ENCODE measurements at places on chromosomes 12 and 14.

GRCh38 chr12:88969127-88969526 lies 383.2 kb downstream of the DUSP6 start:
- DNase-seq = no peak

DNA sequence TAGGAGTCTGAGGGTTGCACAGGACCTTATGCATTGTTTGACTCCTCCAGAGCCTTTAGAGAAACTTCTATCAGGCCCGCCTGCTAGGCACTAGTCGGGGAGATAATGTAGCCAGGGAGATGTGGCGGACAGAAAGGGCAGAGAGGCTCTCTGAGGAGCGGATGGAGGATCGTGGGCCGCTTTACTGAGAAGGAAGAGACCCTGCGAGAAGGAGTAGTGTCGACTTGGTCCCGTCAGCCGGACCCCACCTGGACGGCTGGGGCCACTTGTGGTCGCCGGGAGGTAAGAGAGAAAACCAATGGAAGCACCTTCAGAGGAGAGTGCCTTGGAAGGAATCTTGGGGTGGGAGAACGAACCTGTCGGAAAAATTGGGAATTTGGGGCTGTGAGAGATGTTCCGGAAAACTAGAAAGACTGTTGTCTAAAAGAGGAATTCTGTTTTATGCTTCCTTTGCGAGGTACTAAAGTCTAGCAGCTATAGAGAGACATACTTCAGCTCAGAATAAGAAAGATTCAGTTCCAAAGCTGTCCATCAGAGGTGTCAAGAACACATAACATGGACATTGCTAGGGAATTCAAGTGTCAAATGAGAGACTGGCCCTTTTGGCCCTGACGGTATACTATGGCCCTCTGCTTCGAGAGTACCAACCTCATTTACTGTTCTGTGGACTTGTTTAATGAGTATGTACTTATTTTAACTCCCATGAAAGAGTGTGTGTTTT lies 660 bp upstream of the MCRS1 start:
- no peak for DNase-seq

GRCh38 chr12:26196421-26196716 lies 996 bp downstream of the SSPN start:
- no peak for DNase-seq

- DNase-seq = no peak
Observed at GRCh38 chr14:96195441-96196081, 9.1 kb upstream of the BDKRB2 start.

DNA sequence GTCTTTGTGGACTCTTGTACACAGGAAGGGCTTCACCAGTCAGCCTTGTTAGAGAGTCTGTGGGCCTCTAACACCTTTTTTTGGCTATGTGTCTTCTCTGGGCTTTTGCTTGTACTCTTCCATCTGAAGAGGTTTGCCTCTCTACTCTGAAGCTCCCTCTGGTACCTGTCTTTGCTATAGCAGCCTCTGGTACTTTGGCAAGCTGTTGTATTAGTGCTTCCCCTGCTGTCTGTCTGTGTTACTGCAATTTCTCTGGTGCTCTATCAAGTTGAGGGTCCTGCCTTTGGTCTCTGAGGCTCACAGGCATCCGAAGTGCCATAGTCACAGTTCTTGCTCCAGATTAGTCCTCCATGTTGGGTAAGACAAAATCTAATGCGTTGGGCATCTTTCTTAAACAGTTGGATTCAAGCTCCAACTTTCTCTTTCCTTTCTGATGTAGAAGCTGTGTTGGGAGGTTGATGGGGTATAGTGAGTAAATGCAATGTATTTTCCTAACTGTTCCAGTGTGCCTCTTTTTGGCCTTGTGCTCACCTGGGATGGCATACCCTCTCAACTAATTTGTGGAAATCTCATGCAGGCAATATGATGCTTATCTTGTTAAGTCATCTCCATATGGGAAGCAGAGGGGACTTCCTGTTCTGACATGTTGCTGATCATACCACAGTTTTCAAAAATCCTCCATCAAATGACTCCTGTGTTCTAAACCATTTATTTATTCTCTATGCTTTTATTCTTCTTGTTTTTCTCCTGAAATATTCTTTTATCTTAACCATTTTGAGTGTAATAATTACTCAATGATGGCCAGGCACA lies 88.8 kb downstream of the ATF7IP start:
- DNase-seq = no peak

DNA sequence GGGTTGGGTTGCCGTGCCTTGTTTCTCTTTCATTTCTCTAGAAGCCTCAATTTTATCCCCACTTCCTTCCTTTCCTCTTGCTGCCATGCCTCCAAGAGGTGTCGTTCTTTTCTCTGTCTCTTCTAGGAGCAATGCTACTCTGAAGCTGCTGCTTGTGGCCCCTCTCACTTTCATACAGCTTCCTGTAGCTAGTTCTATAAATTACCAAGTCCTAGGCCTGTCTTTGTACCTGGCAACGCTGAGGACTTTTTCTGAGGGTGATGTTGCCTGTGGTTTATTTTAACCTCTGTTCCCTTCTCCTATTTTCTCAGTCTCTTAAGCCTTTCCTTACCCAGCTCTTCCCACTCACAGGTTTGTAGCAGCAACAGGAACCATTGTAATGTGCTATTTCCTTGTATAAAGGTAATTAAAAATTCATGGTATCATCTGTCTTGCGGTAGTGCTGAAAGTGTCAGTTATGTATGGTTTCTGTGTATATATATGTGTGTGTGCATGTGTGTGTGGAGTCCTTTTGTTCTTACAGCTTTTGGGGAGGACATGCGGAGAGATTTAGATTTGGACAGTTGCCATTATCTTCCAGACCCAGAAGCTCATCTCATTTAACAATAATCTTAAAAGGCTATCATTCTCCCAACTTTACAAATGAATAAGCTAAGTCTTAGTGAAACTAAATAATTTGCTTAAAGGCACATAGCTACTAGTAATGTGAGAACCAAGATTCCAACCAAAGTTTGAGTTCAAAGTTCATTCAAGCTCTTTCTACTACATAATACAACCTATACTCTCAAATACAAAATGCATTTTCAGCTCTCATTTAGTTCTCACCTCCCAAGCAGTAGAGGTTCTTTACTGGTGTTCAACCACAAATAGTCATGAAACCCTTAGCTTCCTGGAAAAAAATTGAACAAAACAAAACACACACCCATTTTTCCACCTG lies 43.8 kb downstream of the DDHD1 start:
- no peak for DNase-seq
